Ascending aorta (tissue), 2 donors: ENCODE measurements at places on chromosomes 16 and 17.

DNA sequence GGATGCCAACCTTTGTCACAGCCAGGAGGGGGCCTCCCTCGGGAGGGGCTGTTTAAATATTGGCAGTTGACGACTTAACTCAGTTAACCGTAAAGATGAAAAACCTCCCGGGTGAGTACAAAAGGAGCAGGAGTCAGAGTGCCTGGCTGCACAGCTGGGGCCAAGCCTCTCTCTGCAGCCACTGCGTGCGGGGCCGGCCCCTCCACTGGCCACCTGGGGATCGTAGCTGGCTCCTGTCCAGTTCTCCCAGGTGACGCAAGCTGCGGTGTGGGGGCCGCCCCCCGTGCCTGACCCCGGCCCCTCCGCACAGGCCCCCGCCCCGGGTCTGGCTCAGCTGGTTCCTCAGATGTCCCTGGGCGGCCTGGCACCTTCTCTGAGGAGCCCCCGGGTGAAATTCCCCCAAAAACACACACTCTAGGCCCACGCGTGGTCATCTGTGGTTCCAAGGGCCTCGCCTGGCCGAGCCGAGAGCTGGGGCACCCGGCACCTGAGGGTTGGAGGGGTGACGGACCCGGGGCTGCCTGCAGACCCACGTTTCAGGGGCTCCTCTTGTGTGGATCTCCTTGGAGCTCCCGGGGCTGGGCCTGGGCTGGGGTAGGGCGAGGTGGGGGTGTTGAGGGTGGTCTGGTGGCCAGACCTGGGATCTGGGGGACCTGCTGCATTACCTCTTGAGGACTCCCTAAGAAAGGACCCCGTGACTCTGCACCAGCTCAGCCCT is 7.4 kb upstream of the CACNA1H start:
- no peak for DNase-seq

DNA sequence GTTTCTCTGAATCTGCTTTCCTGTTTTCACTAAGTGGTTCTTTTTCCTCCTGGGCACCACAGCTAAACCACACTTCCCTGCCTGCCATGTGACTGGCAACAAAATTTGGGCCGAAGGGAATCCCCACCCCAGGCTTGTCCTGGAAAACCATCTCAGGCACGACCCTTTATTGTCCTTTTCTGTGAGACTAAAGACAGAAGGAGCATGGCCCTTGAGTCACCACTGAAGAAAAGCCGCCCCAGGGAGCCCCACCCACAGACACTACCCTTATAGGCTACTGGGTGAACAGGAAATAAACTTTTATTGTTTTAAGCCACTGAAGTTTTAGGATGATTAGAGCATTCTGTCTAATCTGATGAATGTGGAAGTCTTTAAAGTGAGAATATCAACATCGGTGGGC is 88.6 kb upstream of the BRD7 start:
- DNase-seq: no peak

GRCh38 chr16:89152831-89153700 is 18.5 kb upstream of the CDH15 start:
- DNase-seq: no peak

- no peak for DNase-seq
Measured at GRCh38 chr16:67546091-67546501, 16.2 kb upstream of the CTCF start.

DNA sequence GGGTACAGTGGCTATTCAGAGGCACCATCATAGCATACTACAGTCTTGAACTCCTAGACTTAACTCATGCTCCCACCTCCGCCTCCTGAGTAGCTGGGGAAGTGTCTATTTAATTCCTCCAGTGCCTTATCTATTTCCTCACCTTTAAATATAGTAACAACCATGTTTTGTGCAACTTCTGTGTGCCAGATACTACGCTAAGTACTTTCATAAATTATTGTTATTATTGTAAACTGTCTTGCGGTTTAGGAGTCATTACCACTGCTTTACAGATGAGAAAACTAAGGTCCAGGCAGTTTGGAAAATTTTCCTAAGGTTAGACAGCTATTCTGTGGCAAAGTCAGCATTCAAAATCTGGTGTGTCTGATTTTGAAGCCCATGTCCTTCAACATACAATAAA is 359.1 kb upstream of the XYLT1 start:
- no peak for DNase-seq

DNA sequence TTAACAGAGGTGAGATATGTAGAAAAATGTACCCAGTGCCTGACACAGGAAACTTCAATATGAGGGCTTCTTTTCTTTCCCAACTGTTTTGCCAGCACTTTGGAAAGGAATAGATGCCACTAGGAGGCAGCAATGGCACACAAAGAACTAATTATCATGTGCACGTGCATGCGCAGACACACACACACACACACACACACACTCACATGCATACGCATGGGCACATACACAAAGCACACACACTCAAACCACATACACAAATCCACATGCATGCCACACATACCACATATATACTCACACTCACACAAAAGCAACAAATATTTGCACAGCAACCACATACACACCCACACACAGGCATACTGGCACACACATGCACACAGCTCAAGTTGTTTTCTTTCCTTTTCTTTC is 8.8 kb upstream of the CEP112 start:
- no peak for DNase-seq

DNA sequence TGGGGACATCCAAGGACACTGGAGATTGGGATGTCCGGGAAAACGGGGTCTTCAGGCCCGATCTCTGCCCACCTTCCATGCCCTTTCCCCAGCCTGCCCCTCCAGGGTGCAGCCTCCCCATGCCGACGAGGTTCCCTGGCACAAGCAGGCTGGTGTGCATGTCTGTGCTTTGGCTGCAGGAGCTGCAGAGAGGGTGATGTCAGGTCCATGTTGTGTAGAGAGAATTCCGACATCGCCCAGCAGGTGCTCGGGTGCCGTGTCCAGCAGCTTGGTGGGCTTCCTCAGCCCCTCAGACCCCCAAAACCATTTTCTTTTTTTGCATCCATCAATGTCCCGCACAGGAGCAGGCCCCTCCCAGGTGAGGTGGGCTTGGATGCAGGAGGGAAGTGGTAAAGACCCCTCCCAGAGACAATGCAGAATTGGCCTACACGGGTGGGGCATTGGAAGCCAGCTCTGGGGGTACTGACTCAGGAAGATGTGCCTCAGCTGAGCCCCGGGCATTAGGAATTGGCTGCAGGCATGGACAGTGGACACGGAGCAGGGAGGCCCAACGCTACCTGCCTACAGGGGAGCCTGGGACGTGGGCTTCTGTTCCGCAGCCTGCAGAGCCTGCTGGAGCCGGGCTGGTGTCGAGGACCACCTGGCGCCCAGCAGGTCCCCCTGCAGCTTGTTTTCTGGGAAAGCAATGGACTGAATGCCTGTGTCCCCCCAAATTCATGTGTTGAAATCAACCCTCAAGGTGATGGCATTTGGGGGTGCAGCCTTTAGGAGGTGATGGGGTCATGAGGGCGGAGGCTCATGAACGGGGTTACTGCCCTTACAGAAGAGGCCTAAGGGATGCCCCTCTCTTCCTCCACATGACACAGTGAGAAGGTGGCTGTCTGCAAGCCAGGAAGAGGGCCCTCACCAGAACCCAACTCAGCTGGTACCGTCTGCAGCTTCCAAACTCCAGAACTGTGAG is 97.5 kb downstream of the METRNL start:
- DNase-seq: no peak

GRCh38 chr17:48432820-48433775 is 3.1 kb upstream of the SKAP1 start:
- DNase-seq: no peak

- no peak for DNase-seq
Measured at GRCh38 chr17:13634021-13634420, 32.3 kb upstream of the HS3ST3A1 start.

DNA sequence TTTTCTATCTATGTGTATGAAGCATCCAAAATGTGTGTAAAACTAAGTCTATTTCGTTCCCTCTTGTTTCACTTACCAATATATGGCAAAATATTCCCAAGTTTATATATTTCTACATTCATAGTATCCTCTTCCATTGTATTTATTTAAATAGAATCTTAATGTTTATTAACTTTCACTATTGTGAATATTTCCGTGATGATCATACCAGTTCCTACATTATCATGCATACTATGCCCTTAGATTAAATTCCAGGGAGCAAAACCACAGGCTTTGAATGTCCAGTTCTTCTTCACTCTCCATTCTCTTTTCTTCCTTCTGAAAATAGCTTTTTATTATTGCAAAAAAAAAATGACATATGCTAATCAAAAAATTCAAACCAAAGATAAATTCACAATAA is 4.0 kb downstream of the MAP2K6 start:
- no peak for DNase-seq

DNA sequence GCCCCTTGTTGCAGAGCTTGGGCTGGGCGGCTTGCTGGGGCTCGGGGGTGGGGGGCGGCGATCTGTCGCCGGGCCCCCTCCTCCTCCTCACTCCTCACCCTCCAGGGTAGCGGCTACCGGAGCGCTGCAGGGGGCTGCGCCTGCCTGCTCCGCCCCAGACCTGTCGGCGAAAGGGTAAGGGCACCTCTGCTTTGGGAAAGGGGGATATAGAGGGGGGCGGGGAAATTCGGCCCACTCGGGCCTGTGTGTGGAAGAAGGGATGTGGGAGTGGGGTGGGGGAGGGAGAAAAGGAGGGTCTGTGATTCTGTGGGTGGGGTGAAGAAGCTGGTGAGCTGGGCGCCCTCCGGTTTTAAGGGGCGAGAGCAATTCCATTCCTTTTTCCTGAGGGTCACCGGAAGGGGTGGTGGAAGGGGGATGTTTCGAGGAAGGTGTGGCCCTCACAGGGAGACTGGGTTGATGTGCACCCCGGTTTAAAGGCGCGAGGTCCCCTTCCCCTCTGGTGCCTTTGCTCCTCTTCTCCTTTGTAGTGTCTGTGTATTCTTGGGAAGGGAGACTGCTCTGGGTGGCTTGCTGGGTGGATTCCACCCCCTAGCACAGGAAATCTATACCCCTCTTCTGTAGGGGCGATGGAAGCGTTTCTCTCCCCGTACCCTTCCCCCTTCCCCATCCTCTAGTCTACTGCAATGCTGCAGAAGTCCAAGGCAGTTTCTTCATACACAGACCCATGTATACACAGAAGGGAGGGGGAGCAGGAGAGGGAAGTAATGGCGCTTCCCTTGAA is 878 bp downstream of the TAOK1 start:
- peak; percentile 62 for DNase-seq
